ENCODE measurements at places on chromosomes 13 and 19.

GRCh38 chr13:99470027-99470426 is 31.2 kb upstream of the TM9SF2 start:
- DNase-seq = no peak

DNA sequence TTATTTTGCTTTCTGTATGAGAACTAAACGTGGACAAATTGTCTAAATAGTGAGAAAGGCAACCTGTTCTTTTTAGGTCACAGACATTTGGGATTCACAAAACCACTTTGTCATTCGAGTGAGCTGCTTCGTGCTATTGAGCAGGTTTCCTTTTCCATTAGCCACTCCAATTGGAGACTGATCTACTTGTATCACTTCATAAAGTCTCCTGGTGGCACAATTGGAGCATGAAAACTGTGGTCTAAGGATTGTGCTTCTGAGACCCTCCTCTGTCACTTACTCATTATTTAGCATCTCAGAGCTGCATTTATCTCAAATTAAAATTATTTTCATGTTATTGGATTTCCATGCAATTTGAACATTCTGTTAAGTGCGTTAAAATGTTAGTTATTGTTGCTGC is 397.7 kb downstream of the TDRD3 start:
- no peak for DNase-seq

- DNase-seq = no peak
Observed at GRCh38 chr19:23554548-23554947, 132.5 kb downstream of the ZNF675 start.

GRCh38 chr13:34941835-34942731 is at the start of gene NBEA:
Gene NBEA (plus strand): TSS chr13:34942270. CDS start chr13:34942821, 551 bp downstream.
- peak; percentile 85 for DNase-seq

- DNase-seq = no peak
Observed at GRCh38 chr13:84630476-84630875, 748.2 kb upstream of the SLITRK1 start.

- DNase-seq = no peak
Observed at GRCh38 chr19:54949412-54949811, 2.1 kb upstream of the NLRP7 start.

- DNase-seq = no peak
Observed at GRCh38 chr13:39538816-39539790, 63.9 kb downstream of the LHFPL6 start.

DNA sequence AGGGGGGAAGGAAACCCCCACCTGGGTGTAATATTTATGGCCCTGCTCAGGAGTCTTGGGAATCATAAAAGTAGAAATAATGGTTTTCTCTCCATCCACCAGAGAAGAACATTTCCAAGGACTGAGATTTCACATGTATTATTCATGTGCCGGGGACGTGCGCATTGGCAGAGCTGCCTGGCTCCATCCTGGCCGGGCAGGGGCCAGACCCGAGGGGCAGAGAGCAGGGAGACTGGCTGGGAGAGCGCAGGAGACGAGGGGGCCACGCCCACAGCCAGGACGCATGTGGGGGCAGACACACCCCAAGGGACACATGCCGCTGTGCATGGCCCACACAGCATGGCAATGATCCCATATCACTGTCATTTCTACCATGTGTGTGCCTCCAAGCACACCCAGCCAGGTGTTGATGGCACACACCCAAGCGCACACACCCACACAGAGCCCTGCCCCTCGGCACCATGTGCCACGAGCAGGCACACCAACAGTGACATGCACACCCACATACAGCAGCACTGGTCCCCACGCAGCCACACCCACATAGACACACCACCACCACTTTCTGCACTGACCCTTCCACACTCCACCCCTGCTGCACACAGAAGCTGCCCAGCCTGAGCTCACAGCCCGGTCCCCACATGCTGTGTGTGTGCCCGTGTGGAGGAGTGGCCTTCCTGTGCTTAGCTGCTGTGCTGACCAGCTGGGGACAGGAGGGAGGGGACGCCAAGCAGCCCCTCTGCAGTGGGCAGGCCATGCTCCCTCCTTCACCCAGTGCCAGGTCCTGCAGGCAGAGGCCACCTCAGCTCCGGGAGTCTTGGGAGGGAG is 39.3 kb downstream of the CEBPG start:
- DNase-seq = no peak

DNA sequence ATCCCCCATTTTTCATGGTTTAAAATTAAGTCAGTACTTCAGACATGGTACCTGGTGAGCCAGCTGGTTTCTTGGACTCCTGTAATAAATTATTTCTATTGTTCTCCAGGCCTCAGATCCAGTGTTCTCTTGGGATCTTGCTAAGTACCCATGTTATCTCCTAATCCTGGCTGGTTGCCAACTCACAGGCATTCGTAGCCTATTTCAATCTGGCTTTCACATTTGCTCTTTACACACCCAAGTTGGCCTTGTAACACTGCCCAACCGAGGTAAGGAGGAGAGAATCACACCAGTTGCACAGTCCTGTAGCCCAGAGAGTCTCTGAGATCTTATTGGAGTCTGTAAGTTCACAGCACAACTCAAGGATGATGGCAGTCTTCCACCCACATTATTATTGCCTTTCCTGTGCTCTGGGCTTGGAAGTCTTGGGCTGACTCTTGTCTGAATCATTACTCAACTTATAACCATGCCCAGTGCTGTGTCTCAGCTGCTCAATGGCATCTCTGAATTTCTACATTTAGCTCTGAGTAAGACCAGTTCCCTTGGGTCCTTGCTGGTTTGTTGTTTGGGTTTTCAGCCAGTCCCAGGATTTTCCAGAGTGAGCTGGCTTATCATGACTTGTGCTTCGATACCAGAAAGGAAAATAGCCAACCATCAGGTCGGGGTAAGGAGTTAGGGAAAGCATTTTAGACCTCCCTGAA is 76.6 kb upstream of the KLF12 start:
- no peak for DNase-seq

- no peak for DNase-seq
Observed at GRCh38 chr13:65149687-65150086, 2080.4 kb downstream of the PCDH9 start.

DNA sequence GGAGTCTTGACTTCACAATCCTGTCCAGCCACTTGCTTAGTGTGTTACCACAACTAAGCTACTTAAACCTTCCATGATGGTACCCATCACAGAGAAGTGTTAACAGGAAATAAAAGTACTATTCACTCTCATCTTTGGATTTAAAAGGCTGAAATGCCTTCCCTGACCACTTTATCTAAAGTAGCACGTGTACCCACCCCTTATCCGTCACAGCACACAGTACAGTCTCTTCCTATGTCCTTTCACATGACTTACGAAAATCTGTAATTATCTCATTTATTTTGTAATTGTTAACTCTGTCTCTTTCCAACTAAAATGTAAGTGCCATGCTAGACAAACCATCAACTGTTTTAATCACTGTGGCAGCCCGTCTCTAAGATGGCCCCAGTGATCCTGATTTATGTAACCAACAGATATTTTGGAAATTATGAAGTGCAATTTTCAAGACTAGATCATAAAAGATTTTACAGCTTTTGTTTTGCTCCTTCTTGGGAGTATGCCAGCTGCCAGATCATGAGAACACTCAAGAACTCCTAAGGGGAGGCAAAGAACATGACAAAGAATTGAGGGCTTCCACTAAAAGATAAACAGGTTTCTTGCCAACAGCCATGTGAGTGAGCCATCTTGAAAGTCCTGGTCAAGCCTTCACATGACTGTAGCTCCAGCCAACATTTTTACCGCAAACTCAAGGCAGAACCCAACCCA is 44.9 kb downstream of the DIAPH3 start:
- no peak for DNase-seq

GRCh38 chr13:79361299-79361698 is 44.8 kb downstream of the RBM26 start:
- DNase-seq = no peak

- DNase-seq = peak; percentile 97
Observed at GRCh38 chr19:41439441-41440222, at the start of gene DMAC2. Gene DMAC2 (minus strand): TSS chr19:41439912. CDS start chr19:41439899, 13 bp downstream.

- DNase-seq = no peak
Observed at GRCh38 chr19:12996406-12997094, 1.3 kb downstream of the NFIX start.

GRCh38 chr19:48812094-48812929 is 1.5 kb upstream of the BCAT2 start:
- DNase-seq = no peak

DNA sequence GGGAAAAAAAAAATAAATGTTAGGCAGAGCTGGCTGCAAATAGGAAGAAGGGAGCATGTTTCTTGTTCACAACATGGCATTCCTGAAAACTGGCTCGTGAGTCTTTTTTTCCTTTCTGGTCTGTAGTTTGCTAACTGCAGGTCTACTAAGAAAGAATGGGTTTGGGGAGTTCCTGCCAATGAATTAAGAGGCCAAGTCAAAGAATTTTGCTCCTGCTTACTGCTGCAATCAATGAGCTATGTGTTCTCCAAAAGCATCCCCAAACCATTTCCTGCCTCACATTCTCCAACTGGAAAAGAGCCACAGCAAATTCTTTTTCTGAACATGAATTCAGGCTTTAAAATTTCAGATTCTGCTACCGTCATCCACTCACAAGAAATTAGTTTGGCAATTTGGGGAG is 88.6 kb downstream of the DCT start:
- DNase-seq = no peak

DNA sequence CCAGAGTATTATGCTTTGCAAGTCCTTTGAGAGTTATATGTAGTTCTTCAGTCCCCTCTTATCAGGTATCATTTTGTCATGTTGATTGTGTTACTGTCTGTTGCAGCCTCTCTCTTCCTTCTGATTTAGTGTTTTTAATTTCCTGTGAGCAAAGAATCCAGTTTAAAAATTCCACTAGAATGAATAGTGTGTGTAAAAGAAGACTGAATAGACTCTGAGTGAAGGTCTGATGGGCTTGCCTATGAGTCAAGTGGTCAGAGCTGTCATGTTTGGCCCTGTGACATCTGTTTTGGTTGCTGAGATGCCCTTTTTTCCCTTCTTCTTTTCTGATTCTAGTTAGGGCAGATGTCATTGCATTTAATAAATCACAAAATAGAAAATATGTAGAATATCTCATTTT is 23.3 kb upstream of the KCTD4 start:
- no peak for DNase-seq

- DNase-seq = peak; percentile 72
Observed at GRCh38 chr13:98461486-98462240, 115.2 kb downstream of the STK24 start.

Data from chondrocyte (in vitro differentiated cells).